ENCODE measurements at places on chromosomes 4 and X.

- DNase-seq, result no peak
These were observed 340.8 kb upstream of the NDST4 start for GRCh38 chr4:115454228-115454627.

DNA sequence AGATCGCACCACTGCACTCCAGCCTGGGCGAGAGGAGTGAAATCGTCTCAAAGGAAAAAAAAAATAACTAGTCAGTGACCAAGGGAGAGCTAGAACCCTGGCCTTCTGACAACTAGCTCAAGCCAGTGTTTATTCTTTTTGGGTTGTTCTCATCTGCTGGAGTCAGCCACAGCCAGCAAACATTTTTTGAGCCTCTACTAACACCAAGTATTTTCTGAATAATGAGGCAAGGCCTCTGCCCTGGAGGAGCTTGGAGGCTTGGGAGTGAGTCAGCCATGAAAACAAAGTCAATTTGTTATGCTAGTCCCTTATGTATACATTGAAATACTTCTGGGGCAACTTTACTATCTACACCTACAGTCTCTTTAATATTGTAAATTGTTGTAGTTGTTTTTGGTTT is 46.5 kb downstream of the TMA16 start:
- DNase-seq, result no peak

DNA sequence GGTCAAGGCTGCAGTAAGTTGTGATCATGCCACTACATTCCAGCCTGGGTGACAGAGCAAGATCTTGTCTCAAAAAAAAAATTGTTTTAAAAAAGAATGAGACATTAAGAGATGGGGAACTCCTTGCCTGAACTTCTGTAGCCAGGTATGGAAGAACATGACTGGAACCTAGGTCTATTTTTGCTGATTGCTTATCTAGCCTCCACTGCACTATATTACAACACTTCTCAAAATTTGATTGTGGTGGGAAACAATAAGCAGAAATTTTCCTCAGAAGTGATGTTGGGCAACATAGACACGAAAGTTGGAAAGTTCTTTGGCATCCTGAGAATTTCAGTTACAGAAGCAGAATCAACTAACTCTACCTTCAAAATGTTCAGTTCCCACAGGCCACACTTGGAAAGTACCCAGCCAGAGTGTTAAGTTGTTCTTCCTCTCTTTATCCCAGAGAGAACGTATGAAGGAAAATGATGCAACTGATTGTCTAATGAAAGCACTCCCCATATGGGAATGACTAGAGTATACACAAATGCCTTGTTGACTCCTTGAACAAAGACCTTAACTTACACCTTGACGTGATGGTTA is 50.0 kb downstream of the LUZP4 start:
- DNase-seq, result no peak

DNA sequence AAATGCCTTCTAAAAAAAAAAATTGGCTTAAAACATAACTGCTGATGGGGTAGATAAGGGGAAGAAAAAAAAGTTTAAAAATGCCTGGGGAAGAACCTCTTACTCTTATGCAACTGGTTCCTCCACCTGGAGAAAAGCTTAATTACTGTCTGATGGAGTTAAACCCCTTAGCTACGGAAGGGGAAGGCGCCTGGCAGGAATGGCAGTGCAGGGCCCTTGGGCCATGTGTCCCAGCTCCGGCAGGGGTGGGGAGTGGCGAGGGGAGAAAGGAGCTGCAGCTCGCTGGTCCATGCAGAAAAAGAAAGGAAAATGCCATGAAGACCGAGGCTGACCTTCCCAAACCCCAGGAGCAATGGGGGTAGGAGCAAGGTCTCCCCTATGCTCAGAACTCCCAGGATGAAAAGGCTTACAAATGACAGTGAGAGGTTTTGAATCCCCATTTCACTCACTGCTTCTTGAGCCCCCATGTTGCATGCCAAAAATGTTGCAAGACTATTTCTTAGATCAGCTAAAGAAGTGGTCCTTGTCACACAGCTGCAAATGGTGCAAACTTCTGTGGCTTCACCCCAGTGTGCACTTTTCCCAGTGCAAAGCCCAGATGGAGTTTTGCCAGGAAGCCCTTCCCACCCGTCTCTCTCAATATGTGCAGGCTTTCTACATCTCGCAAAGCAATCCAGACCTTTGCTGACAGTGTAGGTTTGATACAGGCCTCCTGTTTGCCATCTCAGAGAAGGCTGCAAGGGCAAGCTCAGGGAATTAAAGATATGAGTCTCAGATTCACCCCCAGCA is 204.8 kb upstream of the CT83 start:
- no peak for DNase-seq

DNA sequence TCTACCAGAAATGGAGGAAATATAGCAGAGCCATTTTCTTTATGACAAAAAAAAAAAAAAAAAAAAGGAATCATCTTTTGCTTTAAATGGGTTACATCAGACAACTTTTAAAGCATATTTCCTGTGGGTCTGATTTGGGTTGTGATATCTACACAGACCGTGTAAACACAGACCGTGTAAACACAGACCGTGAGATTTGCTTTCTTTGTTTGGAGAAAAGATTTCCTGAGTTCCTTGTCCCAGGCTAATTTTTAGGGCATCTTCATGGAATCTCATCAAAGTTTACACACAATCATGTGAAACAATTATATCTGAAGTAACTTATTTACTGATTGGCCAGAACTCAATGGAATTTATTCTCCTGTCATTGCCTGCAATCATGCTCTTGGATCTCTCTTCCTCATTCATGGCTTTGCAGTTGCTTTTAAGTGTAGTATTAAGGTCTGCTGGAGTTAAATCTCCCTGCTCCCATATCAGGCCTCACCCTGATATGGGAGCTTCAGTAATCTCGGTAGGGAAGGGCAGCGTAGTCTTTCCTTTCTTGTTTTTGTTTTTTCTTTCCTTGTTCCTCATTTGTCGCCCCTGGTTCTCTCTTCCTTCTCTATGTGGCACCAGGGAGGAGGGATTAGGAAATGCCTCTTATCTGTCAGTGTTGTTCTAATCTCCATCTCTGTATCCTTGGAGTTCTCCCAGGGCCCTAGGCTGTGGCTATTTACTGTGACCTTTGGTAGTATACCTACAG is 248.6 kb upstream of the JADE1 start:
- DNase-seq, result no peak

DNA sequence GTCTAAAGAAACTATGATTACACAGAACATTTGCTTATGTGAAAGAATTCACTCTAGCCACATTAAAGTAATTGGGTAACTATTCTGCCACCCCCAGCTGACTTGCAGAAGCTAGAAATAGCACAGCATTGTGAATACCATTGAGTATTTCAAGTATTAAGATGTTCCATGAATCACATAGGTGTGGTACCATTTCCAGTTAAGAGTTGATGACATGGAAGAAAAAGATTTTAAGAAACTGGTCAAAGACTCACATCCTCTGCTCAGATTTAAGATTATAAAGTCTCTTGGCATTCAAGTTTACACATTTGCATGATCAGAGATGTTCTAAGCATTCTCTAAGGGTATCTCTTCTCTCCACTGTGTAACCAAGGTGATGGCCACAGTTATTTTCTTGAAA is 287.5 kb downstream of the CAMK2D start:
- no peak for DNase-seq

GRCh38 chrX:106510713-106511403 is 100.9 kb upstream of the RADX start:
- DNase-seq, result no peak

GRCh38 chr4:60962286-60962685 is 237.8 kb upstream of the ADGRL3 start:
- DNase-seq, result no peak

DNA sequence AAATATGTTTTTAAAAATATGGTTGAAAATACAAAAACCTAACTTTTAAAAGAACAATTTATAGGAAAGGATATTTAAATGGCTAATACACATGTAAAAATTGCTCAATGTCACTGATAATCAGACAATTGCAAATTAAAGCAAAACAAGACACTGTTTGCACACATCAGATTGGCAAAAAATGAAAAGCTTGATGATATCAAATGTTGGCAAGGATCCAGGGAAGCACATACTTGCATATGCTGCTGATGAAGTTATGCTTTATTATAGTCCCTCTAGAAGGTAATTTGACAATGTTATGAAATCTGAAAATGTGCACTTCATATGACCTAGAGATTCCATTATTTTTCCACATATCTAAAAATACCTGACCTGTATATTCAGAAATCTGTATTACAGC is 45.7 kb upstream of the EPGN start:
- DNase-seq, result no peak

DNA sequence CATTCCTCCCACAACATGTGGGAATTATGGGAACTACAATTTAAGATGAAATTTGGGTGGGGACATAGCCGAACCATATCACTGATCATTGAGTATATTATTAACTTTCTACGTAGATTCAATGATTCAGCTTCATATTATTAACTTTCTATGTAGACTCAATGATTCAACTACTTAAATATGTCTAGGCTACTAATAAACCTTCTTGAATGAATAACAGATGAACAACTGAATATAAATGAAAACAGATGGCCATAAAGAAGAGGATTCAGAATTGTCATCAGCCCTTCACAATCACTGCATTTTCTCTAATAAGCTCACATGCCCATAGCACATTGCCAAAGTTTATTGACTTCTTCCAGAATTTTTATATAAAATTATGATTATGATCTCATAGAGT is 57.0 kb downstream of the CEP44 start:
- DNase-seq, result no peak

GRCh38 chr4:137861682-137862081 is 329.4 kb upstream of the PCDH18 start:
- no peak for DNase-seq

DNA sequence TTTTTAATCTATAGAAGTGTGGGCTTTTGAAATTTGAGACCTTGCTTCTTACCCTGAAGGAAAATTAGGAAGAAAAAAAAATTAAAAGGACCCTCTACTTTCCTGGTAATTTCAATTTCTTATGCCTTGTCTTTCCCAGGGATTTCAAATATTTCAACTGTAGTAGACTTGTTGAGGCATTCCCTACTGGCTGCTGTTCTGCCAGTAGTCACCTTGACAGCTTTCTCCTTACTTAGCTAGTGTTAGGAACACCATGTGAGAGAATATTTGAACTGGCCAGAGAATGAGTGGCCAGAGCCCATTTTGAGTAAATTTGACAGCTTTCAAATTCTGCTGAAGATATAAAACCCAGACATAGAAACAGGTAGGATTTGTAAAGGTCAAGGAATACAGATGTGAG is 24.0 kb upstream of the GBA3 start:
- DNase-seq, result no peak

DNA sequence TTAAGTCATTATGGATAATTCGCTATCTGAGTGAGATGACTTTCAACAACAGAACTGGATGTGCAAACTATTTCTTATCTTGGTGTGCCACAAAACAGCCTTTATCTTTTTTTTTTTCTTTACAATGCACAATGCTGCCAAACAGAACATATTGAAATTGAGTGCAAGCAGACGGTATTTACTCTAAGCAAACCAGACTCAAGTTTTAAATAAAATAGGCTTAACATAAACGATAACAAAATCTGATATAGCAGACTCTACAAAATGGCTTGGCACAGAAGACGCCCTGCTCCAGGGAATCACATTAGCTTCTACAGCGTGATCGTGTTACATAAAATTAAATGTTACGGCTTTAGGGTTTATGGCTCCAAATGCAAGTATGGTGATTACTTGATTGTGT is 9.6 kb upstream of the STK32B start:
- DNase-seq, result no peak

DNA sequence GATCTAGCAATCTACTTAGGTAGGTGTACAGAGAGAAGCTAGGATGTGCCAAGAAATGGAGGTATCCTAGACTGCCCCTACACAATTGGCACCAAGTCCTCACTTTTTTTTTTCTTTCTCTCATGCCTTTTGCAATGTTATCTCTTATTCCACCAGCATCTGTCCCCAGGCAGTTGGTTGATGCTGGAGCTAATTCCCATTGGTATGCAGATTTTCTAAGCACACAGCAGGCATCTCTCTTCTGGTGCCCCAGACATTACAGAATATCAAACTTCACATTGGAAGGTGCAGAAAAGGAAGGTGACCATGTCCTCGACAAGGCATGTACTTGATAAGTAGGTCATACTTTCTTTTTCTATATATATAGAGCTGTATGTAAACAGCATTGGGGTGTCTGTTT is 21.6 kb downstream of the LUZP4 start:
- no peak for DNase-seq

DNA sequence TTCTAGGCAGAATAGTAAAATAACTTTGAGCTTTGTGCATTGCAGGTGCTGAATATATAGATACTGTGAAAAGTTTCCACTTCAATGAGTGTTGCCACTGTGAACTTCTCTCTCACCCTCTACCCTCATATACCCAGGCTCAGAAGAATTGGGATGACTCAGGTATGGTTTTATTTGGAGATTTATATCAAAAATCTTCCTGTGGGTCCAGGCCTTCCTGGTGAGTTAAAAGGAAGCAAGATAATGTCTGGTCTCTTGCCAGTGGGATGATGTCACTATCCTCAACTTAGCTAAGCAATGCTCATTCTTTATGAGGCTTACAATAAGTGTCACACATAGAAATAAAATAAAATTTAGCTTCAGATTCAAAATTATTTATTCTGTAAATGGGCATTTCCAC is 153.3 kb upstream of the TENT5D start:
- no peak for DNase-seq

DNA sequence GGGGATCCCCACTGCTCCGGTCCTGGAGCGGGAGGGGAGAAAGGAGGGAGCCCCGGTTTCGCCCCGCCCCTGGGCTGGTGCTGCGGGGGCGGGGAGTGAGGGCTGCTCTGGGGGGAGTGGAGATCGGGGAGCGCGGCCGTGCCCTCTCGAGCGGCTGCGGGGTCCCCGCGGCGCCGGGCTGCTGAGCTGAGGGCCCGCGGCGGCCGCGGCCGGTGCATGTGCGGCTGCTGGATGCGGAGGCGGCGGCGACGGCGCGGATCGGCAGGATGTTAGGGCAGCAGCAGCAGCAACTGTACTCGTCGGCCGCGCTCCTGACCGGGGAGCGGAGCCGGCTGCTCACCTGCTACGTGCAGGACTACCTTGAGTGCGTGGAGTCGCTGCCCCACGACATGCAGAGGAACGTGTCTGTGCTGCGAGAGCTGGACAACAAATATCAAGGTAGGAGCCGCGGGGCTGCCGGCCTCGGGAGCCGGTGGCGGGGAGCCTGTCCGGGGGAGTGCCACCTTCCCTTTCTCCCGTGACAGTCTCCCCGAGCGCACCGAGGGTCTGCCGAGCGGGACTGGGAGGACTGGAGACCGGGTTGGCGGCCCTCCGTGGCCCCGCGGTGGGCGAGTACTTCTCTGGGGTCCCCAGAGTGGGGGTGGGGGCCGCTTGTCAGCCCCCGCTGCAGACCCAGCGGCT is at the start of gene ING2:
ING2 (plus strand) TSS at position 129 of the 681 bp plus-strand sequence; CDS start at position 267, 138 bp downstream.
- no peak for DNase-seq

GRCh38 chr4:32440391-32440790 is 1720.2 kb downstream of the PCDH7 start:
- DNase-seq, result no peak

DNA sequence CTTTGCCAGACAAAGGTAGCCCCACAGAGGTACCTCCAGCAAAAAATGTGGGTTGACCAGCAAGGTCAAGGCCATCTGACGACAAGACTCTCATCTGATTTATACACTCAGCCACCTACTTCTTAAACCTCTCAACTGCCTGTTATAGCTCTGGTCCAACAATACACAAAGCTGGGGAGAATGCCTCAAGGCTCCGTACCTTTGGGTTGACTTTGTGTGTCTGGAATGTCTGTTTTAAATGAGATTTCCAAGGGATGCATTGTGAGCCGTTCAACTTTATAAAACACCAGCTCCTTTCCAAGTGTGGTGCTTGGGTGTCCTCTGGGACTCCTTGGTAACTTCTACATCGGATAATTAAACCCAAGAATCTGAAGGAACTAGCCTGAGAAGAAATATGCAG is 167.0 kb upstream of the RPL34 start:
- DNase-seq, result no peak

All from activated T-cell treated with anti-CD3 and anti-CD28 coated beads, Interleukin-2, amount 50 U/mL, for 4 hours (primary cell).